Stomach (tissue), 19 donors: ENCODE measurements at places on chromosomes 5 and 9. TPM values are rescaled to one million over a fixed set of nuclear protein-coding genes. Genes with fewer than 3 reads are reported as not detected.
A peak's percentile ranks its signal among the peaks of the same experiment; 100 is the strongest.

DCANP1 gene
- total RNA-seq: not detected

CARTPT gene
- not detected for total RNA-seq

GRCh38 chr9:35333551-35333950 is 156.4 kb upstream of the RUSC2 start:
- DNase-seq: no peak
- H3K36me3 ChIP-seq: no peaks in the 10 kb centered on the region
- H3K4me1 ChIP-seq: no peaks in the 10 kb centered on the region
- no peaks in the 10 kb centered on the region for H3K27me3 ChIP-seq
- no peak overlapping the region for H3K4me3 ChIP-seq

- no peak overlapping the region for H3K4me3 ChIP-seq
- H3K4me1 ChIP-seq: peaks cover 8% of the 10 kb centered on the region
- no peaks in the 10 kb centered on the region for H3K27me3 ChIP-seq
- no peaks in the 10 kb centered on the region for H3K36me3 ChIP-seq
- DNase-seq: no peak
These were observed 7.6 kb downstream of the PAM start for GRCh38 chr5:102762562-102763227.

- H3K4me1 ChIP-seq: no peaks in the 10 kb centered on the region
- DNase-seq: no peak
- no peaks in the 10 kb centered on the region for H3K27me3 ChIP-seq
These were observed 152.7 kb upstream of the DAB2 start for GRCh38 chr5:39577529-39577928.

- no peaks in the 10 kb centered on the region for H3K27me3 ChIP-seq
- DNase-seq: no peak
- no peaks in the 10 kb centered on the region for H3K36me3 ChIP-seq
- H3K4me1 ChIP-seq: no peaks in the 10 kb centered on the region
- no peak overlapping the region for H3K27ac ChIP-seq
These were observed 1554.1 kb downstream of the EFNA5 start for GRCh38 chr5:106116682-106117081.

GRCh38 chr5:159208514-159209437 is 577 bp downstream of the RNF145 start:
- H3K36me3 ChIP-seq: no peaks in the 10 kb centered on the region
- H3K4me1 ChIP-seq: peaks cover 37% of the 10 kb centered on the region
- DNase-seq: peak; percentile 27
- H3K27me3 ChIP-seq: no peaks in the 10 kb centered on the region
